ENCODE measurements at places on chromosomes 5 and 9.

- DNase-seq, result no peak
Observed at GRCh38 chr5:171445644-171446516, 26.4 kb downstream of the FGF18 start.

DNA sequence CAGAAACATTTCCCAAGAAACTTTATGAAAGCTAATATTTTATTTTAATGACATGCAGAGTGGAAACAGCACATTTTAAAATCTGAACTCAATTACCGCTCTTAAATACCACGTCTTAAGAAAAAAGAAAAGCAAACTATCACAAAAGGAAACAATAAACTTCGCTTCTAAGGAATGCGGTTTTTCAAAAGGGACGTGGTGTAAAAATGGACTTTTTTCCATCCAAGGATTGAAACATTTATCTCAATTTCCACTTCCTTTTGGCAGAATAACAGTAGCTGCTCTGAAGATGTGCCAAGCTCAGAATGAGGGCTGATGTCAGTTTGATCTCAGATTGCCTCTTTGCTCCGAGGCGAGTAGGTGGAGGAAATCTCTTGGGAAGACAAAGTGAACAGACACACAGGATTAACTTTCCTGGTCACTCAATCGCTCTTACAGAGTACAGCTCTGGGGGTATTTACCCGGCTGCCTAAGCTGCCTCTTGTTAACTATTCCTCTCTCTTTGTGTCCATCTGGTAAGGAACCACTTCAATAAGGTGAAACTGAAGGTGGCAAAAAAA, 158.5 kb downstream of the TRPM6 start:
- DNase-seq, result no peak

DNA sequence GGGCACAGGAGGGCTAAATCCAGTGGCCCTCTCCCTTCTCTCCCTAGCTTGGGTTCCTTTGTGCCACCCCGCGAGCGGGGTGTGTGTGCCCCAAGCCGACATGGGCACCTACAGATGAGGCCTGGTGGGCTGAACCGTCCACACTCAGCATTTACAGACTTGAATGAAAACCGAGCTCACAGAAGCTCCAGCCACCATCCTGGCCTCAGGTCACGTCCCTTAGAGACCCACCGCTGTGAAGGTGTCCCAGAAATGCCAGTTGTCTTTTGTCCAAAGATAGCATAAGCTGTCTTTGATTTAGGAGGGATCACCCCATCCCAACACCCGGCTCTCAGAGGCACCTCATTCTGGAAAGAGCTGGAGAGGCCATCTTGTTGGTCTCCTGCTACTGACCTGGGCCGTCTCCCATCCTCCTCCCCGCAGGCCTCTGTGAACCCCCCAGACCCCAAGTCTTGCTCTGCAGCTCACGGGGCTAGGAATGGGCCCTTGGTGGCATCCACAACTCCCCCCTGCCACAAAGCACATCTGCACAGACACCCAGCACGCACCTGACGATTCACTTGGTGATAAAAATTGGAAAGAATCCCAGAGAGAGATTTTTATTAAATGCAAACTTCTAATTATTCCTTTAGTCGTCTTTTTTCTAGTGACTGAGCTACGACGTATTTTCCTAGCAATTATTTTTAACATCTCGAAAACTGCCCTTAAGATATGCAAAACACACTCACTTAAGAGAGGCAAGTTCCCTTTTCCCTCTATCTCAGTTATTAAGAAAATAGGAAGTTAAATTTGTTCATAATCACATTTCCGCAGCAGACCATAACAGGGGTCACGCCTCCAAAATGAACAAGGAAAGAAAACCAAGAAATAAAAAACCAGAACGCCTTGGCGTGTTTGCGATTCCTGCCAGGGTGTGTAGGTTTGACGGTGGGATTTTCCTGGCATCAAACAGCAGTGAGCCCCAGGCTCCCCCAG, 80.5 kb upstream of the LMX1B start:
- DNase-seq, result no peak

DNA sequence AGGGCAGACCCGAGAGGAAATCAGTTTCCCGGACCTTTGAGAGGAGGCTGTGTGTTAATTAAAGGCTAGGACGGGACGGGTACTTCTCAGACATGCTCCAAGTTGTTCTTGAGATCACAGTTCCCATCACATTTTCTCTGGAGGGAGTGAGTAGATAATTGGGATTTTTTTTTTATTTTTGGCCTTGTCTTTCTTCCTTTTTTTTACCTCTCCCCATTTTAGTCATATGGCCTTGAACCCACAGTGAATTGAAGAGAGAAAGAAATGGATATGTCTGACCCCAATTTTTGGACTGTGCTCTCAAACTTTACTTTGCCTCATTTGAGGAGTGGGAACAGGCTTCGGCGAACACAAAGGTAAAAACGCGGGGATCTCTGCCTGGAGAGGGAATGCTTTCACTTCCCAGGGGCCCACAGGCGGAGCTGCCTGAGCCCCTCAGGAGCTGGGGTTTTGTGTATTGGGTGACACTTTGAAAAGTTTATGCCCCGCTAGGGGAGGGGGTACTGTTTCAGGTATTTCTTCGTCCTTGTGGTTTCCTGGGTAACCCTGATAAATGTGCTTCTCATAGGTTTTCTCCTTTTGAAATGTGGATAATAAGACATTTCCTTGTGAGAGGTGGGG, 191.8 kb downstream of the CD180 start:
- no peak for DNase-seq

DNA sequence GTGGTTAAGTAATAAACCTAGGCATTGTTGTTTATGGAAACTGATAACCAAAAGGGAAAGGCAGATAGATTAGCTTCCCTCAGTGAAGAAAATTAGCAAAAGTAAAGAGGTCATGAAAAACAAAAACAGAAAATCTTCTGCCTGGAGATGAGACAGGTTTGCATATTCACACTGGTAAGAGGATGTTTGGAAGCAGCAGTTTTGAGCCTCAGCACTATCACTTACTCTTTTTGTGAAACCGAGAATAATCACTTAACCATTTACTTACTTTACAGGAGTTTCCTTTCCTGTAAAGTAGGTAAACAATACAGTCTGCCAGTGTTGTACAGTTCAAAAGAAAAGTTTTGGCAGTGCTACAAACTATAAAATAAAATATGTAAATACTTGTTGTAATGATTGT, 35.5 kb upstream of the EMB start:
- DNase-seq, result no peak

GRCh38 chr5:142568996-142569335, 116.9 kb downstream of the FGF1 start:
- DNase-seq, result no peak

GRCh38 chr5:86199287-86199686, 418.5 kb upstream of the COX7C start:
- DNase-seq, result no peak

DNA sequence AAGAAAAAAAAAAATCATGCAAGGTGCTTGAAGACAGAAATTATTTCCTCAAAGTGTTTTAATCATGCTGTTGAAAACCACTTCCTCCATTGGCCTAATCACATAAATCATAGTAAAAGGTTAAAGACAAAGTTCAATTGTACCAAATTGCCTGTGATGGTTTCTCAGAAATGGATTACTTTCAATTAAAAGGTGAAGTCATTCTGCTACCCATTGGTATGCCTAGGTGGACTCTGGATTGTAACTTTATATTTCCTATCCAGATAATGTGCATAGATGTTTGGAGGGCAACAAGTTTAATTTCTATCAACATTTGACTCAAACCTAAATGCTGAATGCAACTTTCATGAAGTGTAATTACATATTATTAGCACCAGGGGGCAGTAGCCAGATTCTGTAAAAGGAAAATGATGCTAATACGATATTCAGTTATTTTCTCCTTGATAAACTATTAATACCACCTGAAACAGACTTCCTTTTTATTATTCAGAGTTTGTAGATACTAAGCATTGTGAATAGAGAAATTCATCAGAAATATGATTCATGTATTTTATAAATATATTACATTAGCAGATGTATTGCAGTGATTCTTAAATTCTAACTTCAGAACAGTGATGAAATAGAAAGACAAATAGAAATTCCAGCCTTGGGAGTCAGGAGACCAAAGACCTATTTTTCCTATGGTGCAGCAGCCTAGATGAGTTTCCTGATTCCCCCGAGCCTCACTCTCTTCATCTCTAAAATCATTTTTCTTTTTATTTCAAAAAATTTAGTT, 148.2 kb downstream of the CAAP1 start:
- DNase-seq, result no peak

GRCh38 chr5:132462856-132463745, 27.5 kb downstream of the IRF1 start:
- DNase-seq, result no peak

- no peak for DNase-seq
Observed at GRCh38 chr9:89144238-89144637, 34.4 kb downstream of the SHC3 start.

GRCh38 chr5:179776411-179776938, 17.3 kb upstream of the LTC4S start:
- no peak for DNase-seq

DNA sequence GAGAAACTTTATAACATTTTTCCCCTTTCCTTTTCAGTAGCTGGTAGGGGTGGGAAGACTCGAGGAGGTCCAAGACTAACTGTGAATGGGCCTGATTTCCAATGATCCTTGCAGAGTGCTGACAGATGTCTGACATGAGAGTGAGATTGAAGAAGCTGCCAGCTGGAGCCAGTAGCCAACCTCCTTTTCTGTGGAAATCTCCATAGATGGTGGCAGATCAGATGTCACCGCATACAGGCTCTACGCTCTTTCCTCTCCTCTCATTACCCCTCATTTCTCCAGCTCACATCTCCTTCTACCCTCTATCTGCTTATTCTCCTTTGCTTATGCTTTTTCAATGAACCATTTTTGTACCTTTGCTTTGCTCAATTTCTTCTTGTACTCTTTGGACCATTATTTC, 395.2 kb upstream of the TNC start:
- no peak for DNase-seq

DNA sequence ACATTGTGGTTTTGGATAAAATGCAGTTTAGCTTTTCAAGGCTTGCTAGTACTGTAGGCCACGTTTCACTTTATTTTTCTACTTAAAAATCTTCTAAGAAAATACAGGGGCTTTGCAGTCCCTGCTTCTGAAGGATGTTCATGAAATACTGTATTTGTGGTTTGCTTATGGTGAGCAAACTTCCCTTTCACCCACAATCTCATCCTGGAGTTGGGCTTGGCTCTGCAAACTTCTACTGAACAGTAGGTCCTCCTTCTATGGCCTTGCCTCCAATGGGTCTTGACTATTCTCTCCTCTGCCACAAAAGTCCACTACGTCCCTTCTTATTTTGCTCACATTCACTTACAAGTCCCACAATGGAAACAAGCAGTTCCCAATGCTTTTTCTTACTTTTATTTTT, 502.7 kb upstream of the KLF4 start:
- no peak for DNase-seq

DNA sequence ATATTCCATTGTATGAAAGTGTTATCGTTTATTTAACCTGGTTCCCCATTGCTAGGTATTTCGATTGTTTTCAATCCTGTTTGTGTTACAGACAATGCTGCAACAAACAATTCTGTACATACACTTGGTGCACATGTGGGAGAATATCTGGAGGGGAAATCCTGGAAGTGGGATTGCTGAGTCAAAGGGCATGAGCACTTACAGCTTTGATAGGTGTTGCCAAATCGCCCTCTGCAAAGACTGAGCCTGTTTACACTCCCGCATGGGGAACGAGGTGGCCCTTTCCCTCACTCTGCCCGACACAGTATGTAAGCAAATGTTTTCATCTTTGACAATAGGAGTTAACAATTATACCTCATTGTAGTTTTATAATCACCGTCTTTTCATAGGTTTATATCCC, 66.2 kb downstream of the PDE6A start:
- no peak for DNase-seq

DNA sequence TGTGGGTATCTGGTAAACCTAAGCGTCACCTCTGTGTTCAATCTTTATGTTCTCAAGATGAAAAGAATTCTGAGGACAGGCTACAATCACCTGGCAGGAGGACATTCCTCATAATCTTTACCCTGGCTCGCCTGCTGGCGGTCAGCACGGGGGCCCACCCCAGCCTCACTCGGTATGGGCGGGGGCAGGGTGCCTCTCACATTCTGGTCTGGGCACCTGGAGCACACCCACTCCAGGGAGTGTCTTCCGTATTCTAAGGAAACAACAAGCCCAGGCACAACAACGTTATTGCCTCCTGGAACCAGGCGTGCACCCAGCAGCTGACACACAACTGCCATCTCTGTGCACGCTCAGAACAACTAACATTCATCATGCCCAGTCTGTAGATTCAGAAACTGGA, 179.8 kb downstream of the ROR2 start:
- DNase-seq, result no peak

DNA sequence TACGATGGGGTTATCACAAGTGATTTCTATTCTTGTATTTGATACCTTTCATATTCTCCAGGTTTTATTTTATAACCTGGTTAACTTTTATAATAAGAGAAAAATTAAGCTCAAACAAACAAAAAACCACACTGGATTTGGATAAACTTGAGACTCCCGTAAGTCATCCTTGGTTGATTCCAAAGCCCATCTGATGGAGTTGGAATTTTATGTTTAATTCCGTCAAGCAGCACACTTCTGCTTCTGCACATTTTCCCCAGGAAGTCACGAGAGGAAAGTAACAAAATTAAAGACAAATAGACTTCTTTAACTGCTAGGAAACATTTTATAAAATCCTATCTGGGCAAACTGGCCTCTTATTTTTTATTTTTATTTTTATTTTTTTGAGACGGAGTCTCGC, 207.9 kb downstream of the NXNL2 start:
- DNase-seq, result no peak

GRCh38 chr9:34577400-34578240, 11.9 kb downstream of the CNTFR start:
- no peak for DNase-seq

DNA sequence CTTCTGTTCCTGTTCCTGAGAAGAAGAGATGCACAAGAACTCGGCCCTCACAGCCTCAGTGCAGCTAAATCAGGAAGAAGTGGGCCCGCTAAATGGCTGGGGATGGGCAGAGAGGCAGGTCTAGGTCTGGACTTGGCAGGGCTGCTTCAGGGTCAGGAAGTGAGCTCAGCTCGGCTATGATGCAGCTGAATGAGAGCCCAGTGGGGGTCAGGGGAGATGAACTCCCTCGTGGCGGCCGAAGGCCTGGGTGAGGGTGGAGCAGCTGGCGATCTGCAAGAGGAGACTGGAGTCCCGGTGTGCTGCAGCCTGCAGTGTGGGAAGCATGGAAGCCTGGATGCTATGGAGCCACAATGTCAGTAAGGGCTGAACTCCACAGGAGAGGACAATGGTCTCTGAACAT, 466.2 kb downstream of the SPOCK1 start:
- no peak for DNase-seq

DNA sequence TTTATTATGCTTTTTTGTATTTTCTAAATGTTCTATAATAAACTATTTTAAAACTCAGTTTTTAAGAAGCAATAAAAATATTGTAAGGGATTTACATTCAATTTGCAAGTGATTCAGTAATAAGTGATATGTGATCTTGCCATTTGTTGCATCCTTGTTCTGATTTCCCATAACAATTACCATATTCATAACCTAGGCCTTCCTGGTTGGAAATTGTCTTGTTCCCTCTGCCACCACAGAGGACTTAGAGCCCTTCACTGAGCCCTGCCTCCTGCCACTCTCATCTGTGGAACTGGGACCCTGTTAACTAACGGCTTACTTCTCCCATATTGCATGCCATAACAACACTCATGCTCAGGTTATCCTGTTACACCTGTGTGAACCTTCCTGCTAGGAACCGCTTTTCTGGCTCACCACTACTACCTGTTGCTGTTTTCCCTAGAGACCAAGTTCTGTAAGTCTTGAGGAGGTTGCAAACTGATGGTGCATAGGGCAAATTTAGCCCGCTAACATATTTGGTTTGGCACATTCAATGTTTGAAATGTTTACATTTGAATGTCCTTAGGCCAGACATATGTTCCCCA, 32.9 kb upstream of the DTWD2 start:
- DNase-seq, result no peak

- DNase-seq, result no peak
Observed at GRCh38 chr5:62542720-62543119, 35.9 kb upstream of the LRRC70 start.

Data from stimulated activated CD8-positive, alpha-beta memory T cell treated with anti-CD3 and anti-CD28 coated beads, Interleukin-15, amount 100 ng/mL, for 48 hours (primary cell).